ENCODE measurements at places on chromosomes 2 and 18.

GRCh38 chr2:70340761-70341476 is 39.1 kb upstream of the FAM136A start:
- DNase-seq: peak; percentile 32

GRCh38 chr2:109632158-109632789 is 18.1 kb downstream of the SOWAHC start:
- DNase-seq: no peak

DNA sequence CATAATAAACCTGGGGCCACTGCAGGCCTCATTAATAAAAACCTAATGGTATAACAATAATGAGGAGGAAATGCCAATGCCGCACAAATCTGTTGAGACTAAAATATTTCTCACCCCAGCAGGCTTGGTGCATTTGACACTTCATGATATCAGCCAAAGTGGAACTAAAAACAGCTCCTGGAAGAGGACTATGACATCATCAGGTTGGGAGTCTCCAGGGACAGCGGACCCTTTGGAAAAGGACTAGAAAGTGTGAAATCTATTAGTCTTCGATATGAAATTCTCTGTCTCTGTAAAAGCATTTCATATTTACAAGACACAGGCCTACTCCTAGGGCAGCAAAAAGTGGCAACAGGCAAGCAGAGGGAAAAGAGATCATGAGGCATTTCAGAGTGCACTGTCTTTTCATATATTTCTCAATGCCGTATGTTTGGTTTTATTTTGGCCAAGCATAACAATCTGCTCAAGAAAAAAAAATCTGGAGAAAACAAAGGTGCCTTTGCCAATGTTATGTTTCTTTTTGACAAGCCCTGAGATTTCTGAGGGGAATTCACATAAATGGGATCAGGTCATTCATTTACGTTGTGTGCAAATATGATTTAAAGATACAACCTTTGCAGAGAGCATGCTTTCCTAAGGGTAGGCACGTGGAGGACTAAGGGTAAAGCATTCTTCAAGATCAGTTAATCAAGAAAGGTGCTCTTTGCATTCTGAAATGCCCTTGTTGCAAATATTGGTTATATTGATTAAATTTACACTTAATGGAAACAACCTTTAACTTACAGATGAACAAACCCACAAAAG is 580.9 kb upstream of the TMEFF2 start:
- DNase-seq: no peak

DNA sequence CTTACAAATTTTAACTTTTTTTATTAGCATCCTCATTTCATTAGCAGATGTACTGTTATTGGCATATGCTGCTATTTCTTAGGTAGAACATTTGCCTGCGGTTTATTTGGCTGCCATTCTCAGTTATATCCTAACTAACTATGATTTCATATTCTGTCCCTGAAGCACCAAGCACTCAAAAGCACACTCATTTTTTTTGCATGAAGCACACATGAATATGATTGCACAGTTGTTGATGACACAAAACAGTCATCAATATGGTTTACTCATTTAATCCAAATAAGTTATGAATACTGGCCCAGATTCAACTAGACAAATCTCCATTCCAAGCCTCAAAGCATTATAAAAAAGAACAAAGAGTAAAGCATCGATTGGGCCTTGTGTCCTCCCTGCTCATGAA is 129.4 kb upstream of the CNTNAP5 start:
- no peak for DNase-seq

All from testis (tissue), 5 donors.